ENCODE measurements at places on chromosomes 1 and 21.

DNA sequence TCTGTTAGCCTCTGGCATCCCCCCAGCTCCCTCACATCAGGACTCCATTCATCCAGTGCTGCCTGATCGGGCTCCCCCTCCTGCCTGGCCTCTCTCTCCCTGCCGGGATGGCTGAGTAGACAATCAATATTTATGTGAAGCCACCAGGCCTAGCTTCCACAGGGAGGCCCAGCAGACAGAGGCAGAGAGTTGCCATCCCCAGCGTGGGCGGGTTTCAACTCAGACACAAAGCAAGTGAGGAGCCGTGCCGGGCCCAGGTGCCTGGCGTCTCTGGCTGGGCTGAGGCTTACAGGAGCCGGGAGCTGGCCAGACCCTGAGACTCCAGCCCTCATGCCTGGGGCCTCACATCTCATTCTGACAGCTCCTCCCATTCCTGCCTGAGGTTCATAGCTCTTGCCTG lies 34.5 kb upstream of the ATP2B4 start:
- DNase-seq, result no peak

DNA sequence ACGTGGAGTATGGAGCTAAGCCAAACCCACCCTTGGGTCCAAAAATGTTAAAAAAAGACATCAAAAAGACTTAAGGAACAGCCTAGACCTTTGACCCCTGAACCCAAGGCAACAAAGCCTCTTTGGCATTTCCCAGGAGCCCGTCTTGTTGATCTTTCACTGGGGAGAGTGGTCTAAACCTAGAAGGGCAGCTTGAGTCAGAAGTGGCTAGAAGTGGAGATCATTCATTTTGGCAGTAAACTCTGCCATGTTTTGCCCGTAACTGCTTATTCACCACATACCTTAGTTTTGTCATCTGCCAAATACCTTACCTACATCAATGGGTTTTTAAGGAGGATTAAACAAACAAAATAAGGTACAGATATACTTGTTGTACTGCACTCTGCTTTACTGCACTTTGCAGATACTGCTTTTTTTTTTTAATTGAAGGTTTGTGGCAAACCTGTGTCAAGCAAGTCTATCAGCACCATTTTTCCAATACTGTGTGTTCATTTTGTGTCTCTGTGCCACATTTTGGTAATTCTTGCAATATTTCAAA lies 1.7 kb upstream of the CTSE start:
- no peak for DNase-seq

- DNase-seq, result no peak
Observed at GRCh38 chr21:38912102-38912629, 106.4 kb downstream of the ETS2 start.

DNA sequence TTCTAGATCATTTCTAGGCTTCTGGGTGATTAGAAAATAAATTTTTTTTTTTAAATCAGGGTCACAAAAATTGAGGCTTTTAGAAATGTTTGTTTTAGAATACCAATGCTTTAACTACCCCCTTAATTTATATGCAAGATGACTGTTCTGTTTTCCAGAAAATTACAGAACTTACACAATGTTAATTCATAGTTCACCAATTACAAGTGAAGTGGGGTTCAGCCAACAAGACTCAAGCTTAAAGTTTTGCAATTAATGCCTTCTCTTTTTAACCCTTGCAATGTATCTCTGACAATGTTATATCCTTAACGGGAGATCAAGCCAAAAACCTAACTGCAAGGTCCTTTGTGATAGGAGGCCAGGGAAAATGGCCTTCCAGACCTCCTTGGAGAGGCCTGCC lies 5.6 kb downstream of the PRELP start:
- DNase-seq, result no peak

DNA sequence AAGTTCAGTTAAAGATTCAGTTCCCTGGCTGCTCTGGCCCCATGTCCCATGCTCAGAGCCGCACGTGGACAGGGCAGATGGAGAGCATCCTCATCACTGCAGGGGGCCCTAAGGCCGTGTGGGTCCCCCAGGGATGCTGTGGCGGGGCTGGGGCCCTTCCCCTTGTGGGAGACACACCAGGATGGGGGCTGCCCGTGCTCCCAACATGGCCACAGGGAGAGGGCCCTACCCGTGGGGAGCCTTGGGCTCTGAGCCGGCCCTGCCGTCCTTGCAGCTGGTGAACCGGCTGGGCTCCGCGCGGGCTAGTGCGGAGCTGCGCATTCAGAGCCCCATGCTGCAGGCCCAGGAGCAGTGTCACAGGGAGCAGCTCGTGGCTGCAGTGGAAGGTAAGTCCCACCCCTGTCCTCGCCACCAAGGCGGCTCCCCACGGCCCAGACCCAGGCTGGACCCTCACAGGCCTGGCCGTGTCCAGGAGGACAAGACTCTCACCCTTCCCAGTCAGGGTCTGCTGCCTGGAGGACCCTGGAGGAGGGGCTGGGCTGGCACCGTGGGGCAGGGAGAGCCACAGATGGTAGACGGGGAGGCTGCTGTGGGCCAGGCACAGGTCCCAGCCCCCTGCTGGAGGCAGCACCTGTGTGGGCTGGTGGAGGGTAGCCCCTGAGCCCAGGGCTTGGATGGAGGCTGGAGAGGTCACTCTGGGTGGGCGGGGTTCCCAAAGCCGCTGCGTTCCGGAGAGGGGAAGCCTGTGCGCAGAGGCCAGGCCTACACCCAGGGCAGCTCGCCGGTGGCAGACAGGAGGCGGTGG lies 53.8 kb downstream of the TRIM11 start:
- DNase-seq, result no peak

GRCh38 chr1:202343652-202344349 lies 2.1 kb upstream of the UBE2T start:
- no peak for DNase-seq

DNA sequence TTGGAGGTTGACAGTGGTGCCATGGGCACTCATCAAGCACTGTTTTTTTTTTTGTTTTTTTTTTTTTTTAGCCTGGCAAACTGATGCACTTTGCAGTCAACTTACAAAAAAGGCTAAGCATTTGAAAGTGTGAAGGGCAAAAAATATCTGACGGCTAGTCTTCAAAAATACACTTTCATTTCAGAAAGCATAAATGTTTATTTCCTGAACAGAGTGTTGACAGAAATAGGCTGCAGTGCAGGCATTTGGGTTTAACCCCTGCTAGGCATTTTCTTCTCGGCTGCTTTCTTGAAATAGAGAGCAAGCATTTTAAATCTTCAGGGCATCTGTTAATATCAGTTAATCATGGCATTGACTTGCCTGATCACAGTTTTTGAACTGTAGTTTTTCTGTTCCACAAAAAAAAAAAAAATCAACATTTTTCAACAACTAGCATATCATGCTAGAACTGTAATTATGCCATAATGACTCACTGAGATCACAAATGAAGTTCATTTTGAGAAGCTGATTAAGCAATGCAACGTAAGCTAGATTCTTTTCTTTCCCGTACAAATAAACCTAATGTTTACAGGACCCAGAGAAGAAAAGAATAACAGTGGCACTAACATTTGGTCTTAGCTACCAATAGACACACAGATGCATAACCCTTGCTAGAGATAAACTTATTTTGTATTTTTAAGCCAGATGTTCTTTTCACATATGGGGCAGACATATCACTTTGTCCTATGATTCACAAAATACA lies 100.4 kb upstream of the USH2A start:
- no peak for DNase-seq

GRCh38 chr1:151849871-151850270 lies 3.6 kb downstream of the THEM5 start:
- no peak for DNase-seq

DNA sequence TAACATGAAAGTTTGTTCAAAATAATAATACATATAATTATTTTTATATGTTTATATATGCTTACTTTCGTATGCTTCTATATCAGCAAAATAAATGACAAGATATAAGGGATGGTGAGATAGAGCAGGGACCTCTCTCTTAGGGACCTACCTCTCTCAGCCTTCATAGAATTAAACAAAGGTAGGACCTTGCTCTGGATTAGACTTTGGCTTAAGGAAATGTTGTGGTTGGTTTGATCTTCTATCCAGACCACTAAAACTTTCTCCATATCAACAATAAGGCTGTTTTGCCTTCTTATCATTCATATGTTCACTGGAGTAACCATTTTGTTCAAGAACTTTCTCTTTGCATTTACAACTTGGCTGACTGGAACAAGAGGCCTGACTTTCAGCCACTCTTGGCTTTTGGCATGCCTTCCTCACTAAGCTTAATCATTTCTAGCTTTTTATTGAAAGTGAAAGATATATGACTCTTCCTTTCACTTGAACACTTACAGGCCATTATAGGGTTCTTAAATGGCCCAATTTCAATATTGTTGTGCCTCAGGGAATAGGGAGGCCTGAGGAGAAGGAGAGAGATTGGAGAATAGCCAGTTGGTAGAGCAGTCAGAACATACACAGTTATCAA lies 14.4 kb downstream of the FRRS1 start:
- no peak for DNase-seq

GRCh38 chr1:4488018-4488417 lies 166.4 kb upstream of the AJAP1 start:
- DNase-seq, result no peak

GRCh38 chr1:21381354-21381753 lies 58.6 kb upstream of the NBPF3 start:
- no peak for DNase-seq

- no peak for DNase-seq
Observed at GRCh38 chr1:156149374-156150332, 3.7 kb upstream of the SEMA4A start.

DNA sequence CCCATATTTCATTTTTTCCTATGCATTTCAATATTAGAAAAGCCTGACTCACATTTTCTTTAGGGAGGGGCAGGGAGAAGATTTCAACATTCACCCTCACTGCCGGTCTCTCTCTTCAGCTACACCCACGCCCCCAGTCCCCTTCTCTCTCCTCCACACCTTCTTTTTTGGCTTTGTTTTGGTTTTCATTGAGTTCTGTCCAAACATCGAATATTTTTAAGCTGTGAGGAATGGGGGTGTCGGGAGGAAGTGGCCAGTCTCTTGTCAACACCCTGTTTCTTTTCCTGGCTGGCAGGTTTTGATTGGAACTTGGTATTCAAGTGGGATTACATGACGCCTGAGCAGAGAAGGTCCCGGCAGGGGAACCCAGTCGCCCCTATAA lies 177.3 kb downstream of the PGBD5 start:
- DNase-seq, result no peak

- no peak for DNase-seq
Observed at GRCh38 chr1:107439567-107439966, 298.7 kb downstream of the NTNG1 start.

DNA sequence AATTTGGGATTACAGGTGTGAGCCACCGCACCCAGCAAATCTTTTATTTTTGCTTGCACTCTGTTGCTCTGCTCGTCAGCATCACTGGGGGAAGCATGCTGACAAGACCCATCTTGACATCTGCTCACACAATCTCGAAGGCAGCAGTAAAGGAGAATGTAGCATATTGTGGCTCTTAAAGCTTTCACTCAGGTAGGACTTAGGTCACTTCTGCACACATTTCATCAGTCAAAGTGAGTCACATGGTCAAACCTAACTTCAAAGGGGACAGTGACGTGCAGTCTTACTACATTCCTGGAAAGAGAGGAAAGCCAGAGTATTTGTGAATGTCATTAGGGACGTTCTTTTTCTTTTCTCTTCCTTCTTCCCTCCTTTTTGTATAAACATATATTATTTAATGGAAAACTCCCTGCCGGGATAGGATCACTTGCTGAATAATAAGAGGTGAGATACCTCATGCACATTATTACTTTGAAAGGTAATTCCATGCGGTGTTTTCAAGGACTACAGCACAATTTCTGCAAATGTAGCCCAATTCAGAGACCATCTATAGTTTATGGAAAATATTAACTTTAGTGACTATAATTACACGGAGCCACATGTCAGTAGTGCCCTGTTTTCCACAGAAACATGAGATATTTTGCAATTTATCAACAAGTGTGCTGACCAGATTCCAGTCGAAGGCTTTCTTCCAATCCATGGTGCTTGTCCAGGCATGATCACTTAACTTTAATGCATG lies 19.3 kb upstream of the ACBD6 start:
- no peak for DNase-seq

DNA sequence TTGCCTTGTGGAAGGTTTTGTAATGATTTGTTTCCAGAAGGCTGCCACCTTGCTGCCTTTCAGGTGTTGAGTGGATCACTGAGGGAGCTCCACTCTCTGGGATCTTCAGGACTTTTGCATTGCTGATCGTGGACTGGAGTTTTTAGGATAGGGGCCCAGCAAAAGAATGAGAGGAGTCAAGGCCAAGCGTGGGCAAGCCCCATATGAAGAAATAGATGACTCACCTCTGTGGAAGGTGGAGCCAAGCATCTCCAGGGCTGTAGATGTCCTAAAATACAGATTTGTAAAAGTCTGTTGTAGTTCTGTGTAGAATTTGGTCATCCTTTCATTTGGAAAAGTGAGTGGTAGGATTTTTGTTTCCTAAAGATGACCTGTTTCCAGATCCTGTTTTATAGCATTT lies 67.0 kb downstream of the ST3GAL3 start:
- no peak for DNase-seq

DNA sequence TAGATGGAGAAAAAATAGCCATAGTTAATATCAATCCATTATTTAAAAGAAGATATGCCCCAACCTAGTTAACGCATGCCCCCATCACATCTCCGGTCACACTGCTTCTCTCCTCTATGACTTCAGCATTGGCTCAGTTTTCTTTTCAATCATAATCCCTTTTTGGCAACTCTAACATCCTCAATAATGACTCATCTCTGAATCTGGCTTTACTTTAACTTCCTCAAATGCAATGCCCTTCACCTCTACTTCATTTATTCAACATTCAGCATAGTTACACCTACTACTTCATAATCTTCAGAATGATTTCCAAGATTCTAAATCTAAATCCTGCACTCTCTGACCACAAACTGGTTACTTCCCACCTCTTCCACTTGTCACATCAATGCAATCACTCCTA lies 417.3 kb downstream of the USH2A start:
- DNase-seq, result no peak

- no peak for DNase-seq
Observed at GRCh38 chr1:12075195-12076114, 12.4 kb downstream of the TNFRSF8 start.

DNA sequence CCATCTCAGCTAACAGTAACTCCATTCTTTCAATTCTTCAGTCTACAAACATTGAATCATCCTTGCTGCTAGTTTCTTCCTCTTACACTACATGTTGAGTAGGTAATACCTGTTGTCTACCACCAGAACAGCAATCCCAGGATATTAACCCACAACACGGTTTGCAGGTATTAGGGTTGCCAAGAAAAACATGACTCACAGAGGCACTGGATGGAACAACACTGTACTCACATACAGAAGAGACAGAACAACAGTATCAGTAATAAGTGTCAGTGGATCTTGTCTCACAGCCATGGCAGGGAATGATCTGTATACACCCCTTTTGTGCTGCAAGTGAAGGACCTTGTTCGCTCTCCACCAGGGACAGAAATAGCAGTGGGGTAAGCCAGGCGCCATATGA lies 212.1 kb downstream of the GPR52 start:
- no peak for DNase-seq

- no peak for DNase-seq
Observed at GRCh38 chr1:71770121-71770520, 512.2 kb downstream of the NEGR1 start.

GRCh38 chr1:187045371-187045770 lies 216.6 kb downstream of the PLA2G4A start:
- no peak for DNase-seq

- DNase-seq, result no peak
Observed at GRCh38 chr1:63721531-63722189, 52.2 kb upstream of the ROR1 start.
